ENCODE measurements at places on chromosomes 4 and X.

- DNase-seq = no peak
Measured at GRCh38 chr4:7227008-7227407, 34.7 kb downstream of the SORCS2 start.

- DNase-seq = no peak
Measured at GRCh38 chr4:7132730-7133582, 59.4 kb upstream of the SORCS2 start.

- no peak for DNase-seq
Measured at GRCh38 chrX:12360383-12360782, 222.1 kb downstream of the FRMPD4 start.

- no peak for DNase-seq
Measured at GRCh38 chrX:88903989-88904718, 157.1 kb downstream of the CPXCR1 start.

- no peak for DNase-seq
Measured at GRCh38 chrX:82218361-82218760, 1016.5 kb downstream of the SH3BGRL start.

Data from NCI-H1930 (cell line).